GM12891 (cell line): ENCODE measurements at places on chromosomes 1 and 21.

GRCh38 chr1:204915861-204916495, 45.3 kb downstream of the NFASC start:
- no peak for DNase-seq

DNA sequence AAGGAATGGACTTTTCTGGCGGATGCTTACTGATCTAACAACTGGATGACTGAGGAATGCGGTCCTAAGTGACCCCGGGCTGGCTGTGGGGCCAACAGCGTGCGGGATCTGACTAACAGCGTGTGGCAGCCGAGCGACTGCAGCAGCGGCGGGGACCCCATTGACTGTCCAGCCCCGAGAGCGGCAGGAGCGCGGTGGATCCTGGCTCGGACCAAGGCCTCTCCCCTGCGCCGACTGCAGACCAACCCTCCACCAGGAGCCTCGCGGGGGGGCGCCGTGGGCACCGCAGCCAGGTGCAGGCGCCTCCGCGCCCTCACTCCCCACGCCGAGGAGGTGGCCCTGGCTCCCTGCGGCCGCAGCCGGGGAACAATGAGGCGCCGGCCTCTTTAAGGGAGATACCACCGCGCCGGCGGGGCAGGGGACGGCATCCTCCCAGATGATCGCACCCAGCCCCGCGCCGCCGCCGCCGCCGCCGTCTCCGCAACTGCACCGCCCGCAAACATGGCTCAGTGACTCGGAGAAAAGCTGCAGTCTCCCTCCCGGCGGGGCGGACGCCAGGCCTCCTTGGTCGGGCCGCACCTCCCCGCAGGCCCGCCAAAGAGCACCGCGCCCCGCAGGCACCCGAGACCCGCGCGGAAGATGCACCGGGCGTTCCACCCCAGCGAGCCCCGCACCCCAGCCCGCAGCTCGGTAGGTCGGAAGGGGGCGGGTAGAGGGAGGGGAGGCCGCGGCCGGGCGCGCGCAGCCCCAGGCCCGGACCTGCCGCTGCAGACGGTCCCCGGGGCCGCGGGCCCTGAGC, 694 bp upstream of the PDIK1L start:
- DNase-seq, result peak; percentile 80

DNA sequence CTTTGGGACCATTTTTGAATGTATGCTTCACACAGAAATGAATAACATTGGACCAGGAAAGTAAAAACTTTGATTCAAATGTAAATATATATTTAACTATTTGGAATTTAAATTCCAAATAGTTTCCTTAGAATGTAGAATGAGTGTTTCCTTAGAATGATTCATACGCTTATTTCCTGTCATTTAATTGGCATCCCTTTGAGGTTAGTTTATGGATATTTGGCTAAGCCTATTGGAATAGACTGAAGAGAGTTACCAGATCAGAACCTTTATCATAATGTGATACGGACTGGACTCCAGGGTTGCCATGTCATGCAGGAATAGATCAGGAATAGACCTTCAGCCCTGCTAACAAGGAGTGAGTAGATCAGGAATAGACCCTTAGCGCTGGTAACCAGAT, 133.1 kb downstream of the TNNI3K start:
- no peak for DNase-seq

- no peak for DNase-seq
These were observed 384.4 kb upstream of the CAMK1G start for GRCh38 chr1:209198961-209199750.
